ENCODE measurements at places on chromosomes 4 and X.

DNA sequence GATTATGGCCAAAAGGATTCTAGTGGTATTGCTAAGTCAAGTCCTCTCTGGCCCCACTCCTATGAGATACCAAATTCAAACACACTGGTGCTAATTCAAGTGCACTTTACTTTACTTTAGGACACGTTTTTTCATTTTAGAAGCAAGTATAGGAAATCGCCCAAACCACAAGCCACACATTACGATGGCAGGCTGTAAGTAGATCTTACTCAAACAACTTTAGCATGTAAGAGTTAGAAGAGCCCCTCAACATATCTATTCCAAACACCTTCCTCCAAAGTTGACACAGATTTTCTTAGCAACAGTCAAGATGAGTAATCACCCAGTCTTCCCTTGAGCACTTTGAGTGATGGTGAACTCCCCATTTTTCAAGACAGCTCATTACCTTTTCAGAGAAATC lies 43.6 kb downstream of the DRD5 start:
- no peak for DNase-seq

- DNase-seq = no peak
Observed at GRCh38 chrX:119150163-119151050, 22.8 kb upstream of the KIAA1210 start.

DNA sequence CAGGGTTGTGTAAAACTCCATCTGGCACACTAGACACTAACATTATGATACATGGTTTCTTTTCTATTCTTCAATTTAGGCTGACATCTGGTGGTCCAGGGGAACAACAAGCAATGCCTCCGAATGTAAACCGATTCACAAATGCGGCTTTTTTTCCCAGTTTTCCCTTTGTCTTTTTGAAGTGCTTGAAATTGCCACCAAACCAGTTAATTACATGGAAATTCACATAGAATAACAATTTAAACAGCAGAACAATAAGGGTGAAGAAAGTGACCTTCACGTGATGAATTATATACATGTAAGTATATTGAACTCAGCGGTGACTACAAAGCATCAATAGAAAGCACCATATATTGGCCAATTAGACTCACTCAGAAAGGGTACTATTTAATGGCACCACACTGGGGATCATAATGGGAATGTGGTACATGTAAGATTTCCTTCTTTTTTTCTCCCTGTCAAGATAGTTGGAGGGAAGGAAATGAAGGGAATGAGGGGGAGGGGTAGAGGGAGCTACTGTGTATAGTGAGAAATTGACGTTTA lies 103.9 kb downstream of the MMRN1 start:
- no peak for DNase-seq

GRCh38 chrX:109889289-109890006 lies 113.5 kb upstream of the TMEM164 start:
- no peak for DNase-seq

DNA sequence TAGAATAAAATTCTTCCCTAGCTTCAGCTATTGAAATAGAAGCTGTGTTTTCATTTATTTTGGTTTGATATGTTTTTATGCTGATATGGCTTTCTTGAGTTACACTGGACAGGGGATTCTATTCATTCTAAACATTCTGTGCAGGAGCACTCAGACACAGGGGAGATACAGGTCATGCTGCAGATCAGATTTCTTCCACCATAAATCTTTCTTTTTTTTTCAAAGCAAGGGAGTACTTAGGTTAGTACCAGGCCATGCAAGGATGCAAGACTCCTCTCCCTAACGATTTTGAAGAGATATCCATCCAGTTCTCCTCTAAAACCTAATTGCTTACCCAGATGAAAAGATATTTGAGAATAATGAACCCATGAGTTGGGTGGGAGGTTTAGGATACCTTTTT lies 21.4 kb downstream of the ETDC start:
- DNase-seq = no peak

DNA sequence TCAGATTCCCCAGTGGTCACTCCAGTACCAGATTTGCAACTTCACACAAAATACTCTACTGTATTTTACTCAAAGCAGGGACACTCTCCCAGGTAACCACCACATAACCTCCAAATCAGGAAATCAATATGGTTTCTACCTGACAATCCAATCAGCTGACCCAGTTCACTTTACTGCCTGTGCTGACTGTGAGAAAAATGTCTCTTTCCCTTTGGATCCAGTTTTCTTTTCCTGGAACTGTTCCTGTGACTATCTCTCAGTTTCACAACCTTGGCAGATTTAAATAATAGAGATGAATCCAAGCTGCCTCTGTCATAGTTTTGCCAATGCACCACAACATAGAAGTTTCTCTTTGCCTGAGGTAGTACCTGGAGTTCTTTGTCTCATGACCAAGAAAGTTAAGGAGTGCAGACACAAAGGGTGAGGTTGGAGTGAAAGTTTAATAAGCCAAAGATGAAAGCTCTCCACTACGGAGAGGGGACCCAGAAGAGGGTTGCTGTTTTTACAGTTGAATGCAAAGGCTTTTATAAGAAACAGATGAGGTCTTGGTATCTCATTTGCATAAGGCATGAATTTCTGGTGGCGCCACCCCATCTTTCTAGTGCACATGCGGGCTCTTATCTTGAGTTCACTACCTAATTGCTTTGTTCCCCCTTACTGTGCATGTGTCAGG lies 29.7 kb upstream of the IL9R start:
- no peak for DNase-seq

DNA sequence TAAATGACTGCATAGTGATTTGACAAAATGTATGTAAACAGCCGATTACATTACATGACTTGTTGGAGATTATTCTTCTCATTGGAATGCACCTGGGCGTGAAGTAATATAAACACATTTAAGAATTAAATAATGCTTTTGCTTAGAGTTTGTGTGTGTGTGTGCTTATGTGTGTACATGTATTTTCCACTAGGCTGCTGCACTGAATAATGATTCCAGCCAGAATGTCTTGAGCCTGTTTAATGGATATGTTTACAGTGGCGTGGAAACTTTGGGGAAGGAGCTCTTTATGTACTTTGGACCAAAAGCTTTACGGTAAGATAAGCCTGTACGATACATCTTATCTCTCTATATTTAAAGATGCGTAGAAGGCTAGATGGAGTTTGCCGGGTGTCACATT lies 12.6 kb downstream of the NEIL3 start:
- no peak for DNase-seq

DNA sequence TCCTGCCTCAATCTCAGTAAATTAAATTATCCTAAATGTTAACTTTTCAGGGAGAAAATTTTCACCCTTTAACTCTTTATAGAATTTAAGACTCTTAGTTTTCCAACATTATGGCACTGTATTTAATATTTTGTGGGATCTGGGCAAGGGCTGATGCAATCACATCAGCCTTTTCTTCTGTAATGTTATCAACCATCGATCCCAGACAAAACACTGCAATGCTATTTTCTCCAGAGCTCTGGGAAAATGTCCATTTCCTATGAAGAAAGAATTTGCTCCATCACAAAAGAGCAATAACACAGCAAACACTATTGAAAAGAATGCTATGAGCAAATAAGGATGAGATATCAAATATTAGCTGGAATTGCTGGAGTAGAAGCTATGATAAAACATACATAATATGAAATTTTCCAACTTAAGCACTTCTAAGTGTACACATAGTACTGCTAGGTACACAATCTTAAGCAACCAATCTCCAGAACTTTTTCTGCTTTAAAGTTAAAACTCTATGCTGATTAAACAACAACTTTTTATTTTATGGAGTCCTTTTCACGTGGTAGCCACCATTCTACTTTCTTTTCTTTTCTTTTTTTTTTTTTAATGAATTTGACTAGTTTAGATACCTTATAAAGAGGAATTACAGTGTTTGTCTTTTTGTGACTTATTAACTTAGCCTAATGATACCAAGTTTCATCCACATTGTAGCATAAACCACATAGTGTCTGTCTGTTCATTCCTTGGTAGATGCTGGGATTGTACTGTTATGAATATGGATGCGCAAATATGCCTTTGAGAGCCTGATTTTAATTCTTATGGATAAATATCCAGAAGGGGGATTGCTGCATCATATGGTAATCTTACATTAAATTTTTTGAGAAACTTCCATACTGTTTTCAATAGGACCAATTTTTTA lies 43.6 kb downstream of the UGT2A3 start:
- no peak for DNase-seq

- no peak for DNase-seq
Observed at GRCh38 chr4:3184725-3185124, 64.2 kb upstream of the MSANTD1 start.

DNA sequence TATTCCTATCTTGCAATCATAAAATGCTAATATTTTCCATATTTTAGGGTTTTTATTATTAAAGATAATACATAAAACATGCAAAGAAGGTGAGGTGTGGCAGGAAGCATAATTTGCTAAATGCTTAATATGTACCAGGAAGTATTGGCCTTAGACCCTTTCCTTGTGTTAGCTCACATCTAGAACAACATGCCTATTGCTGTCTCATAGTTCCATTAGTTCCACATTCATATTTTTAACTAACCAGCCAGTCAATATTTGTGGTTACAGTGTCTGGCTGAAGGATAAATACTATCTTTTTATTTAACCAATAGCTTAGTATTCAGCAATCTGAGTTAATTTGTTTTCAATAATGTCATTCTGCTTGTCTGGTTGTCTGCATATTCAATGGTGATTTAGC lies 432.6 kb downstream of the INPP4B start:
- no peak for DNase-seq

- no peak for DNase-seq
Observed at GRCh38 chrX:3252744-3253143, 93.7 kb downstream of the MXRA5 start.

DNA sequence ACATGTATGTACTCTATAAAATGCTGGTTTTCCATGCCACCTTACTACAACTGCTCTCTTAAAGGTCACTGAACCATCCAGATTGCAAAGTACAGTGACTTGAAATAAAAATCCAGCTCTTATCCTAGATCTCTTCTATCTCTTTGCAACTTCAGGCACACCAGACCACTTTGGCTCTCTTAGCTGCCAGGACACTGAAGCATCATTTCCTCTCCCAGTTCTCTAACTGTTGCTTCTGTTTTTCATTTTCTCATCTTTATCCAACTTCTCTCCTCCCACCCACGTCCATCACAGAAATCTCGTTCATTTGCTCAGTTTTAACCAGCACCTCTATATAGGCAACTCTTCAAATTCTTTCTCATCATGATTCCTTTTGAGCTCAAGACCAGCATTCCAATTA lies 74.3 kb downstream of the METTL14 start:
- no peak for DNase-seq

DNA sequence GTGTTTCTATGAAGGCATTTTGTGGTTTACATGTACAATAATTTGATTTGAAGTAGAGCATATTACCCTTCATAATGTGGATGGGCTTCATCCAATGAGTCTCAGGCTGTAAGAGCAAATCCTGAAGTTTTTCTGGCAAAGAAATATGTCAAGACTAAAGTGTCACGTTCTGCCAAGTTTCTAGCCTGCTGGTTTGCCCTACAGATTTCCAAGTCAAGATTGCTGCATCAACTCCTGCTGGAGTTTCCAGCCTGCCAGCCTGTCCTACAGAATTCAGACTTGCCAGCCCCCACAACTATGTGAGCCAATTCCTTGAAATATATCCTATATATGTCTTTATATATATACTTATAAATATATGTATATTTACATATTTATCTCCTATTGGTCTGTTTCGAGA lies 70.0 kb upstream of the RLIM start:
- DNase-seq = no peak

- DNase-seq = no peak
Observed at GRCh38 chr4:2417765-2418649, at the start of gene ZFYVE28. ZFYVE28 (minus strand) TSS chr4:2418645; CDS start chr4:2418323, 322 bp downstream.
